ENCODE measurements at places on chromosomes 12 and 14.

- no peak for DNase-seq
Observed at GRCh38 chr12:117486840-117487659, 125.6 kb upstream of the NOS1 start.

GRCh38 chr12:47206450-47207339 lies 126.9 kb upstream of the AMIGO2 start:
- no peak for DNase-seq

DNA sequence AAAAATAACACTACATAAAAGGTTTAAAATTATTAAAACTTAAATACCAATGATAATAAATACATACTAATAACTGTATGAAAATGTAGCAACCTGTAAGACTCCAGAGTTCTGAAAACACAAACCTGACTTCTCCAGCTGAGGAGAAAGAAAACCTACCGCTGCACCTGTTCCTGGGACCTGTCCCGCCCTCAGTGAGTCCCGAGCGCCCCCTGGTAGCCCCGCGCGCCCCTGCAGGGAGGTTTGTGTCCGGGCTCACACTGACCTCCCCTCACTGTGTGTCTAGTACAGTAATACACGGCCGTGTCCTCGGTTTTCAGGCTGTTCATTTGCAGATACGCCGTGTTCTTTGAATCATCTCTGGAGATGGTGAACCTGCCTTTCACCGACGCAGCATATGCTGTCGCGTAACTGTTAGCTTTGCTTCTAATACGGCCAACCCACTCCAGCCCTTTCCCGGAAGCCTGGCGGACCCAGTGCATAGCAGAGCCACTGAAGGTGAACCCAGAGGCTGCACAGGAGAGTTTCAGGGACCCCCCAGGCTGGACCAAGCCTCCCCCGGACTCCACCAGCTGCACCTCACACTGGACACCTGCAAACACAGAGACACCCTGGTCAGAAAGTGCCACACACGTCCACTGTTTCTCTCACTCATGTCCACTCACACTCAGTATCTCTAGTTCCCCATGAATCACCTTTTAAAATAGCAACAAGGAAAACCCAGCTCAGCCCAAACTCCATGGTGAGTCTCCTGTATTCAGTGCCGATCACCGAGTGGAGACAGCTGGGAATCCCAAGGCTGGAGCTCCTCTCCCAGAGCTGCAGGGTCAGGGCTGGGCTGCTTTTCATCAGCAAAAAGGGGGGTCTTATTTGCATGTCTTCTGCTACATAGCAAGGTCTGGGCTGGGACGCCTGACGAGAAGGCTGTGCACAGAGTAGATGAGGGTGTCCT lies 1276.3 kb downstream of the TMEM121 start:
- no peak for DNase-seq

- DNase-seq: no peak
Observed at GRCh38 chr12:131441638-131442336, 269.1 kb upstream of the SFSWAP start.

DNA sequence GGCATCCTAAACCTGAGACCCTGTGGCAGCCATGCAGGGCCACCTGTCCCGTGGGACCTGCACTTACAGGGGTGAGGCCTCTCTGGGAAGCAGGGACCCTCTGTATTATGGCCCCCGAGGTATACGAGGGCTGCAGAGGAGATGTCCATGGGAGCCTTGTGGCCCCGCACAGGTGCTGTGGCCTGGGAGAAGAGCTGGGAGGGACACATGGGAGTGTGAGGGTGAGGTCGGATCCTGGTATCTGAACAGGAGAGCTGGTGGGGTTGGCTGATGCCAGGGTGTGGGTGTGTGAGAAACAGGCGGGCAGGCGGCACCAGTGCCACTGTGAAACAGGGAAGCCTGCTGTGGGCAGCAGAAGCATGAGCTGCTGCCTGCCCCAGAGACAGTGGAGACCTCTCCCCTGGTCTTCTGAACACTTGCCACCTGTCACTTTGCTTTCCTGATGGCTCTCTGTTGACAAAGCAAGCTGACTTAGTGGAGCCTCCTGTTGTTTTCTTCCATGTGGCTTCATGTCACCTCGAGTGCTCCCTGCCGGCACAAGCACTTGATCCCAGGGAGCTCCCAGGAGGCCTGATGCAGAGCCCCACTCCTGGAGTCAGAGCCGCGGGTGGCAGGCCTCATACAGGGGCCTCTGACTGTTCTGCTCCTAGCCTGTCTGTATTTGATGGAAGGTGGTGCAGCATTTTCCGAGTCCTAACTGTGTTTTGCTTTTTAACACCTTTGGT lies 19.8 kb upstream of the AMN start:
- no peak for DNase-seq
